Hematopoietic multipotent progenitor cell (in vitro differentiated cells): ENCODE measurements at places on chromosomes 11 and 22. TPM values are rescaled to one million over a fixed set of nuclear protein-coding genes. Genes with fewer than 3 reads are reported as not detected.

The OR5M8 gene
- not detected for total RNA-seq

The PRDX5 gene
- total RNA-seq, result 103 TPM

The C11orf68 gene
- 52.8 TPM for total RNA-seq

The DAGLA gene
- 0.54 TPM for total RNA-seq

The SCUBE2 gene
- 0.27 TPM for total RNA-seq

DNA sequence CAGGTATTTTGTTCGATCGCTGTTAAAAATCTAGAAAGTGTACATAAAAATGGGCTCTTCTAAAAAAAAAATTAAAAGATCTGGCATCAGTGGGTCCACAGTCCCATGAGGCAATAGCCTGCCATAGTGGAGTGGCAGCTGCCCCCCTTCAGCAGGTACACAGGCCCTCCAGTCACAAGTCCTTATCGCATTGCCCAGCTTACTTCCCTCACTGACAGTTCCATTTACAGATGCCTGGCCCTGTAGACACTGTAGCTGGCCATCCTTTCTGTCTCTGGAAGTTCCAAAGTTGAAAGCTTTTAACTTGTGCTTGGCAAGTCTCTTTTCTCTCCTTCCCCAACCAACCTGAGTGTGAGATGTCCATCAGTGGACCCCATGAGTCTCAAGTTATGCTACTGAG is 11.4 kb downstream of the ZNRF3 start:
- DNase-seq, result peak; percentile 65

DNA sequence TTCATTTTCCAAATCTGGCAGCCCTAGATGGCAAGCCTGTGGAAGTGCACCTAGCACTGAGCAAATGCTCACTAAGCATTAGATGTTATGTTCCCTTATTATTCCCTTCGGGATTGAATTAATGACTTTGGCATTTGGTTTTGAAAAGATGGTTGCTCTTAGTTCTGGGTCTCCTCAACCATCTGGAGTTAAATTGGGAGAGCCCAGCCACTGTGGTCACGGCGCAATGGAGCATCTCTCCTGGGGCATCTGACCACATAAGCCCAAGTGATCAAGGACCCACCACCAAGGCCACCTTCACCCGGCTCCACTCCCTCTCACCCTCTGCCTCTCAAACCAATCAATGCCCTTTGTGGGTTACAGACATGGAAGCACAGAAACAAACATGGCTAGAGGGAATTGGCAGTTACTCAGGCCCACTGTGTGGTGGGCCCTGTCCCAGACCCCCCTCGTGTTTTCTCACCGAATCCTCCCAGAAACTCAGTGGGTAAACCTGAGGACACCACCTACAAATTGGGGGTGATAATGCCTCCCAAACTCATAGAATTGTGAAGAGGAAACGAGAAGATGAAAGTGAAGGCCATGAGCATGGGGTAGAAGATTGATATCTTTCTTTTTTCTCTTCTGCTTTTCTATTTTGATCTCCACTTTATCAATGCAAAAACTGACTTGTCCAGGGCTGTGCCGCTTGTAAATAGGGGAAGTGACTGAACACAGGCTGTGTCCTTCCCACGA is 52.2 kb downstream of the IRAG1 start:
- peak; percentile 40 for DNase-seq

DNA sequence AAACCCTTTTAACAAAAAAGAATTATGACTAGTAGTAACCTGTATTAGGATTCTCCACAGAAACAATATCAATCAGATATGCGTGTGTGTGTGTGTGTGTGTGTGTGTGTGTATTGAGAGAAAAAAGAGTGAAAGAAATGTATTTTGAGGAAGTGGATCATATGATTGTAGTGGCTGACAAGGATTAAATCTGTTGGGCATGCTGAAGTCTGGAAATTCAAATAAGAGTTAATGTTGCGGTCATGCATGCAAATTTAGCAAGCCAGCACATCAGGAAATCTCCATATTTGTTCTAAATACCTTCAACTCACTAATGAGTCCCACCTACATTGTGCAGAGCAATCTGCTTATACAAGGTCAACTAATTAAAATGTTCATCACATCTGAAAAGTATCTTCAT is 46.8 kb upstream of the IGLL5 start:
- DNase-seq, result no peak

GRCh38 chr11:67306769-67307544 is 3.6 kb downstream of the SSH3 start:
- no peak for DNase-seq

- DNase-seq, result no peak
Observed at GRCh38 chr11:88340366-88340935, 2.9 kb upstream of the CTSC start.

DNA sequence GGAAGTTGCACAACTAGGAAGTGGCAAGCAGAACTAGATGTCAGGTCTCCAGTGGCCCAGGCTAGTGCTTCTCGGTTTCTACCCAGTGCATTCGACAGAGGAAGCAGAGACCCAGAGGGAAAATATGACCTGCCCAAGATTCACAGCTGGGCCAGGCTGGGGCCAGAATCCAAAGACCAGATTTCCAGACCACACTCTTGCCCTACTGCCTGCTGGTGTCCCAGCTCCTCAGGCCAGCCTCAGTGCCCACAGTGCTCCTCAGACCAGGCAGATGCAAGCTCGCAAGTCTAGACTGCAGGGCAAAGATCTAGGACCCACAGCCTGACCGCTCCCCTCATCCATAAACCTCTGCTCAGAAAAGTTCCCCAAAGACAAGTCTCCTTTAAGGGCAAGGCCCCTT is 262.6 kb downstream of the BUD13 start:
- DNase-seq, result no peak

- DNase-seq, result no peak
Observed at GRCh38 chr11:18736590-18737148, 10.7 kb upstream of the IGSF22 start.

DNA sequence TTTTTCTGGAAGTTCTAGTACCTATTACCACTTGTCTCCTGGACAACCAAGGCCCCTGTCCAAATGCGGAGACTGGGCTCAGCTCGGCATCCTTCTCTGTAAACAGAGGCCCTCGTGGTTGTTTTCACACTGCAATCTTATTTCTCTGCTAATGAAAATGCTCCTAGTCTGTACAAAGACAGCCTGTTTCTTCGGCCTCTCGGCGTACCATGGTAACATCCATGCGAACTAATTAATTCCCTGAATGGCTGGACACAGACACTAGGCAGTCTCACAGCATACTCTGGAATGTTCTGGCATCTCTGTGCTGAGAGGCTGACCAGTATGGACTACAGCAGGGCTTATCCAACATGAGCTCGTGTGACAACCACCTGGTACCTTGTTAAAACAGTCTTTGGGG is 5.7 kb downstream of the POLR3H start:
- DNase-seq, result no peak

DNA sequence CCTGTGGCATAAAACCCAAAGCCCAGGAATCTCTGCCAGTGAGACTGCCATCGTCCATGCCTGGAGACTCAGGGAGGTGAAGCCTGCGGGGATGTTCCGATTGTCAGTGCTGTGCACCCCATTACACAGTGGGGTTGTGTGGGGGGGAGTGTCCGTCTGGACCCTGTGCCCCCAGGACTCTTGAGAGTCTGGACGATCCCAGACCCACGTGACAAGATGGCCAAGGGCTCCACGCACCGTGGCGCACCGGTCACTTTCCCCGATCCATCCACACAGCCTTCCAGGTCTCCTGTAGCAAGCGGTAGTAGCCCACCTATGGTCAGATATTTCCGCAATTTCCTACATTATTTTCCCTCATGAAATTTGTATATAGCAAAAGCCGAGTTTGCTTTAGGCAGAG is 20.9 kb upstream of the NRGN start:
- DNase-seq, result no peak

- no peak for DNase-seq
Observed at GRCh38 chr11:115194802-115195110, 309.5 kb downstream of the CADM1 start.

DNA sequence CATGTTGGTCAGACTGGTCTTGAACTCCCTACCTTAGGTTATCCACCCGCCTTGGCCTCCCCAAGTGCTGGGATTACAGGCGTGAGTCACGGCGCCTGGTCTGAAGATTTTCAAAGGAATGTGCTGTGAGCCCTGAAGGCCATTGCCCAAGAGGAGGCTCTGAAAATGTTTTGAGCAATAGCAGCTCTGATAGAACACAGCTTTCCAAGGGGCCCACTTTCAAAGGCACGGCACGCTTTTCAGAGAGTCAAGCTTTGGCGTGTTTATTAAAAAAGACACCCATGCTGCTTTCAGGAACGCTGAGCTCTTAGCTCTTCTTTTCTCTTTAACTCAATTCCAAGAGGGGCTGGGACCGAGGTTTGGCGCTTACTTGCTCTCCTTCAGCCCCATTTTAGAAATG is 73.8 kb upstream of the CDON start:
- no peak for DNase-seq

DNA sequence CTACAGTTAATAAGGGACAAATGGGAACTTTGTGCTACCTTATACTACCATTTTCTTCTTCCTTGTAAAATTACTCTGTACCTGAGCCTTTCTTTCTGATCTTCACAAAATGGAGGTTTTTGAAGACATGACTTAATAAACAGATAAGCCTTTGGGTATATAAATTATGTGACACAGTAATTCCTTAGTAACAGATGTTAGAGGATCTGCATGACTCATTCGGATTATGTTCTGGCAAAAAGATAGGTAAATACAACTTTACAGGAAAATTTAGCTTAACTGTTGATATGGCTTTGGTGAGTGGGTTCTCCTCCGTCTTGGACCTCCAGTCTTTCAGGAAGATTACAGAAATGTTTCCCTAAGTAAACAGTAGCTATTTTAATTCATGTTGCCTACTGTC is 61.8 kb downstream of the BID start:
- DNase-seq, result no peak

- no peak for DNase-seq
Observed at GRCh38 chr11:72523991-72524390, 89.7 kb upstream of the CLPB start.
